Stimulated activated CD4-positive, alpha-beta T cell treated with anti-CD3 and anti-CD28 coated beads, Interleukin-15, amount 100 ng/mL, for 1 hour (primary cell): ENCODE measurements at places on chromosomes 3 and 15.

DNA sequence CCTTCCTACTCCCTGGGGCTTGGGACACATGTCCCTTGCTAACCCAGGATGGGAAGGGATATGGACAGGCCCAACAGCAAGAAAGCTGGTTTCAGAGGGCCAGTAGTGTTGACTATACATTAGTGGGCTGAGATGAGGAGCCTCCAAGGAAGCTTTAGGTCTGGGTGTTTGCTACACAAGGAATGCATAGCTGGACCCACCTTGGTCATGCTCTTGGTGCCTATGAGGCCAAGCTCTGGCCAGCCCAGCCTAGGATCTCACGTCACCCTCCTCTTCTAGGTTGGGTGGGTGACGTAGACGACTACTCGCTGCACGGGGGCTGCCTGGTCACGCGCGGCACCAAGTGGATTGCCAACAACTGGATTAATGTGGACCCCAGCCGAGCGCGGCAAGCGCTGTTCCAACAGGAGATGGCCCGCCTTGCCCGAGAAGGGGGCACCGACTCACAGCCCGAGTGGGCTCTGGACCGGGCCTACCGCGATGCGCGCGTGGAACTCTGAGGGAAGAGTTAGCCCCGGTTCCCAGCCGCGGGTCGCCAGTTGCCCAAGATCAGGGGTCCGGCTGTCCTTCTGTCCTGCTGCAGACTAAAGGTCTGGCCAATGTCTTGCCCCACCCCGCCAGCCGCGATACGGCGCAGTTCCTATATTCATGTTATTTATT, 653 bp upstream of the WDR6 start:
- no peak for DNase-seq

- no peak for DNase-seq
Observed at GRCh38 chr15:38320181-38320580, 67.5 kb downstream of the SPRED1 start.

- no peak for DNase-seq
Observed at GRCh38 chr3:78174821-78175220, 1134.9 kb downstream of the ROBO2 start.

DNA sequence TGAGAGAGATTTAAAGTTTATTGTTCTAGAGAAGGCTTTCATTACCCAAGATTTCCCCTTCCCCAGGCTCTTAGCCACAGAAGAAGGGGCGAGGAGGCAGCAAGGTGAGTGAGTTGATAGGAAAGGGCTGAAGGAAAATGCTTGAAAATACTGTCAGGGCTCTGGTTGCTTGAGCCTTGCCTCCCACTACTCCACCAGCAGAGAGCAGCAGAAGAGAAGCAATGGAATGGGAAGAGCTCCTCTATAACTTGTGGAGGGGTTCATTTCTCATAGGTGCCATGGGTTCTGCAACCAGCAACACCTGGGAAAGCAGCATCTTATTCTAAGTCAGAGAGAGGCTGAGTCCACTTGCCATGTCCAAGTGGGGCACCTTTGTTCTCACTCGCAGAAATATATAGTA, 184.0 kb upstream of the CNTN6 start:
- no peak for DNase-seq

DNA sequence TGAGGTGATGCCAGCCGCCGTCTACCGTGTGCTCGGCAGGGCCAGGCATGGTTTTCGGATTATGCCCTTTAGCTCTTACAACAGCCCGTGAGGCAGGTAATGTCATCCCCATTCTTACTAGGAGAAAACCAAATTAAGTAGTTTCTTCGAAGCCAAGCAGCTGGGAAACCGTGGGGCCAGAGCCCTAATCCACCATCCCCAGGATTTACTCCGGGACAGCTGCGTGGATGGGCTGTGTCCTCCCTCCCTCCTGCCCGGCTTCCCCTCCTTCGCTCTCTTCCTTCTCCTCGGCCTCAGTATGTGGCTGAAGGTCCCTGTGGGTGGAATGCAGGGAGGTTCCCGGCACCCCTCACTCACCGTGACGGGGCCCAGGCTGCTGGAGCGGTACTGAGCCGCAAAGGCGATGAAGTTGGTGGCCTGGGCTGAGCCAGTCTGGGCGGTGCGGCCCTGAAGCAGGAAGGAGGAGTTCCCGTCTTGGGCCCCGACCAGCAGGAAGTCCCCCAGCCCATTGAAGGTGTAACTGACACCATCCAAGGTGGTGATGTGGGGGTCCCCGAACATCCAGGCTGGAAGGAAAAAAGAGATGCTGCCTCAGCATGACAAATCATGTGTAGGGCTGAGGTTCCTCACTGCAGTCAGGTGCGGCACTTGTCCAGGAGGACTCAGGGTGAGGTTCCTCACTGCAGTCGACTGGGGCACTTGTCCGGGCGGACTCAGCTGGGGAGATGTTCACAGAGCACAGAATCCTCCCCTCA, 42.5 kb downstream of the MUC20 start:
- DNase-seq: no peak

- no peak for DNase-seq
Observed at GRCh38 chr15:64851503-64851840, 9.8 kb downstream of the PLEKHO2 start.

- DNase-seq: peak; percentile 9
Observed at GRCh38 chr3:73502609-73503583, 121.8 kb downstream of the PDZRN3 start.

DNA sequence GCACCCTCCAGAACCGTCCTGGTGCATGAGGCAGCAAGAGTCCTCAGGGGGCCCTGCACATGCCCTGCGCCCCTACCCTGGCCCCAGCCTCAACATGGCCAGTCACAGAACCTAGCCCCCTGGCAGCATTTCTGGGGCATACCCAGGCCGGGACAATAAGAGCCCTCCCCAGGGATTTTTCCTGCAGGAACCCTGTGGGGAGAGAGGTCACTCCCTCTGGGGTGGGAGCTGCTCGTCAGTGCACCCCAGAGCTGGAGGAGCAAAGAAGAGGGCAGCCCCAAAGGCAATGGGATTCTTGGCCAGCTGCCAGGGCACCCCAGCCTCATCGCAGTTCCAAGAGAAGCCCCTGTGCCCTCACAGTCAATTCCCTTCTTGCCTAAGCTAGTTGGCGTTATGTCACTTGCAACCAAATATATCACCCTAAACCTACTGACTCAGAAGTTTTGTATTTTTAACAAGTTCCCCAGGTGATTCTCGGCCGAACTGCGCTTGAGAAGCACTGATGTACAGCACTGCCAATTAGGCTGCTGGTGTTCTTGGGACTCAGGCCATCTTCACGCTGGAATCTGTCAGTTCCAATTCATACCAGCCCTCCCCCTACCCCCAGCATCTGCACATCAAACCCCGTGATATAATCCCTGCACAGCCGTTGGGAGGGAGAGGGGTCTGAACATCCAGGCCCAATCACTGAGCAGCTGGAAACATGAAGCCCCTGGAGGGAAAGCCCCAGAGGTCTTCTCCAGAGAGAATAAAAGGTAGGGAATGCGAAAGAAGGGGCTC, 87.5 kb upstream of the PRR20G start:
- DNase-seq: no peak

DNA sequence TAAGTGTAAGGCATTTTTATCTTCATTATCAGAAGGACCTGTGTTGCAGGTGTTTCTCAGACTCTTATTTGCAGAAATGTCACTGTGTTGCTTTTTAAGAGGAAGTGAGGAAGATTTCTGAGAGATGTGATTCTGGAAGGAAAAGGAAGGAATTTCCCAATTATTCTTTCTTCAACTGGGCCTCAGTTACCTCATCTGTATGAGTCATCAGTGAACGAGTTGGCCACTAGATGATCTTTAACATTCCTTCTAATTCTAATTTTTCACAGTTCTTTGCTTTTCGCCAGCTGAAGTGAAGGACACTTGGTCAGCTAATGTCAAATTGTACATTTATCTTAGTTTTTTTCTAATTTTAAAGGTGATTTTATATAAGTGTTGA, 28.9 kb downstream of the CLEC3B start:
- no peak for DNase-seq

DNA sequence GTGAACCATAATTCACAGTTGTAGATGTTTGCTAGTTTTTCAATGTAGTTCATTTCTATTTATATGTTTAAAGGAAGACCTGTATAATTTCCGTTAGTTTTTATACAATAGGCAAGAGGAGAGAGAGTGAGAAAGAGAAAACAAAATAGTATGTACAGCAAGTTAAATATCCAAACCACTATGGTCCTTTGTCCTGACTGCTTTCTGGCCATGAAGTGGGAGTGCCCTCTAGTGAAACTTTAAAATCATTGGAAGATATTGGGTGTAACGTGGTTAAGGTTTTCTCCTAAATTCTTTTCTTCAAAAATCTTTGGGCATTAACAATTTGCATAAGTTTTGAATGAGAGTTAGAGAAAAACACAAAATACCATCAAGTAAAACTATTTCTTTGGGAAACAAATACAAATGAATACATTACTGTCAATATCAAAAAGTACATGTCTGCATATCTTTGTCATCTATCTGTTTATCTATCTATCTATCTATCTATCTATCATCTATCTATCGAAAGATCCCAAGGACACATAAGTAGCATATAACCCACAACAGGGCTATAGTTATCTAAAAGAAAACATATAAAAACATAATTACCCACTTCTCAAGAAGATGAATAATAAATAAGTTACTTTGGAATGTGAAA, 534.6 kb upstream of the ATP11B start:
- no peak for DNase-seq

GRCh38 chr3:129445471-129445870, 5.4 kb downstream of the IFT122 start:
- no peak for DNase-seq

DNA sequence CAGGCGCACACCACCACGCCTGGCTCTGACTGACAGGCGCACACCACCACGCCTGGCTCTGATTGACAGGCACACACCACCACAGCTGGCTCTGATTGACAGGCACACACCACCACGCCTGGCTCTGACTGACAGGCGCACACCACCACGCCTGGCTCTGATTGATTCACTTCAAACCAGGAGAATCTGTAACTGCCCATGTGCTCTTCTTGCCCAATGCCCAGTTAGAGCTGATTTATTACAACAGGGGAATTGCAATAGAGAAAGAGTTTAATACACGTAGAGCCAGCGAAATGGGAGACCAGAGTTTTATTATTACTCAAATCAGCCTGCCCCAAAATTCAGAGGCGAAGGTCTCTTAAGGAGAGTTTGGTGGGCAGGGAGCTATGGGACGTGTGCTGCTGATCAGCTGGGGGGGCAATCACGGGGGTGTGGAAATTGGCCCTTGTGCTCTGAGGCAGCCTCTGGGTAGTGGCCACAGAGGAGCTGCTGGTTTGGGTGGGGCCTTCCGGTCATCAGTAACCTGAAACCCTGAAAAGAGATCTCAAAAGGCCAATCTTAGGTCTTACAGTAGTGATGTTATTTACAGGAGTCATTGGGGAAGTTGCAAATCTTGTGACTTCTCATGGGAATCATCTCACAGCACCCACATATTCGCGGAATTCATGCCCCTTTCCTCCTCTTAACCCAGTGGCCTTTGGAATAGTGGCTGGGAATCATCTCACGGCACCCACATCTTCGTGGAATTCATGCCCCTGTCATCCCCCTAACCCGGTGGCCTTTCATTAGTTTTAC, 63.8 kb upstream of the TFRC start:
- no peak for DNase-seq

DNA sequence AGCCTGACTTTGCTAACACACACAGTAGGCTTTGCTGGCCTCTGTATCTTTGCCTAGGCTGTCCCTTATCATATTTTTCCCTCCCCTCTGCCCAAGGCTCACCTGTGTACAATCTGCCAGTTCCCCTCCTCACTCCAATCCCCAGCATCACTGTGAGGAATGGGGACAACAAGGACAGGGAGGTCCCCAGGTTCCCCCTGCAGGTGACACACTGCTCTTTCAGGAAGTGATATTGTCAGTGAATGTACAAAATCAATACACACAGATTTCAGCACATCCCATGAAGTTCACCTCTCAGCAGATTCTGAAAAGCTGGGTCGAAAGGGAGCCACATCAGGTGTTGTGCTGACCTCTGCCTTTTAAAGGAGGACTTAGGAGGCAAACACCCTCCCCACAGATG, 177.5 kb downstream of the RAB11A start:
- DNase-seq: no peak

- no peak for DNase-seq
Observed at GRCh38 chr15:43911235-43911781, 84.5 kb downstream of the WDR76 start.
